ENCODE measurements at places on chromosomes 13 and 19.

DNA sequence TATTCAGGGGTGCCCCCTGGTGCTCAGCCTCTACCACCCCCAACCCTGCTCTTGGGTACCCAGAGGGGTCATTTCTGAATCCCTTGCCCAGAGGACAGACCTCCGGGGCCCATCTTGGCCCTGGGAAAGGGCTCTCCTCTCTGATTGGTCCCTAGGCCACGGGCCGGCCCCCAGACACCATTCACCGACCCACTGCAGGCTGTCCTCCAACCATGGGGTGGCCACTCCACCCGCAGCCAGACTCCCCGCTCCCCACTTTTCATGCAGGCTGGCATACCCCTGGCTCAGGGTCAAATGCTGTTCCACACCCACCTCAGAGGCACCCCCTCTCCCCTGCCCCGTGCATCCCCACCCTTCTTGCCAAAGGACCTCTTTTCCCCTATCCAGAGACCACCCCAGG lies 14.8 kb downstream of the SMIM24 start:
- DNase-seq, result no peak

DNA sequence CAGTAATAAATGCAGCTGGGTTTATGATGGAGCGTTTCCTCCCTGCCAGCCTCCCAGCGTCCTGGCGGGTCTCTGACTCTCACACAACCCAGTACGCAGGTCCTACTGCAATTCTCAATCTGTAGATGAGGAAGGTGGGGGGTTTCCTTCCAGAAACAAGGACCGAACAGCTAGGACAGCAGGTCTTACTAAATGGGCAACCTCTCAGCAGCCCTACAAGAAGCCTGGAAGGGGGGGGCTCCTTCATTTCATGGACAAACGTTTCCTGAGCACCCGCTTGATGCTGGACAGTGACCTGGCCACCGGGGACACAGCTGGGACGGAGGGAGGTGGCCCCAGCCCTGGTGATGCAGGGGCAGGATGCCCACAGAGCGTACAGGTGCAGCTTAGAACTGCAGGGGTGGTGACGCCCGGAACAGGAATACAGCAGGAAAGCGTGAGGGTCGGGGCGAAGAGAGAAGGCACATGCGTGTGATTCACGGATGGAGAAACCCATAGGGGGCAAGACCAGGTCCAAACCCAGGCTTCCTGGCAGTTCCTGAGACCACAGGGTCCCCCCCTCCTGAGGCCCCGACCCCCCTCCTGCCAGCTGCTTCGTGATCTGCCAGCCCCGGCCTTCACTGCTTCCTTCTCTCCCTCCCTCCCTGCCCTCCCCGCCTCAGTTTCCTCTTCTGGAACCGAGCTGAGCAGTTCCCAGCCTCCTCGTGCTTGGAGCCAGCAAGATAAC lies 732 bp upstream of the C2CD4C start:
- no peak for DNase-seq

GRCh38 chr13:111909501-111909900 lies 157.4 kb upstream of the SOX1 start:
- DNase-seq, result no peak

- DNase-seq, result no peak
Observed at GRCh38 chr13:33671560-33671959, 146.4 kb upstream of the RFC3 start.

DNA sequence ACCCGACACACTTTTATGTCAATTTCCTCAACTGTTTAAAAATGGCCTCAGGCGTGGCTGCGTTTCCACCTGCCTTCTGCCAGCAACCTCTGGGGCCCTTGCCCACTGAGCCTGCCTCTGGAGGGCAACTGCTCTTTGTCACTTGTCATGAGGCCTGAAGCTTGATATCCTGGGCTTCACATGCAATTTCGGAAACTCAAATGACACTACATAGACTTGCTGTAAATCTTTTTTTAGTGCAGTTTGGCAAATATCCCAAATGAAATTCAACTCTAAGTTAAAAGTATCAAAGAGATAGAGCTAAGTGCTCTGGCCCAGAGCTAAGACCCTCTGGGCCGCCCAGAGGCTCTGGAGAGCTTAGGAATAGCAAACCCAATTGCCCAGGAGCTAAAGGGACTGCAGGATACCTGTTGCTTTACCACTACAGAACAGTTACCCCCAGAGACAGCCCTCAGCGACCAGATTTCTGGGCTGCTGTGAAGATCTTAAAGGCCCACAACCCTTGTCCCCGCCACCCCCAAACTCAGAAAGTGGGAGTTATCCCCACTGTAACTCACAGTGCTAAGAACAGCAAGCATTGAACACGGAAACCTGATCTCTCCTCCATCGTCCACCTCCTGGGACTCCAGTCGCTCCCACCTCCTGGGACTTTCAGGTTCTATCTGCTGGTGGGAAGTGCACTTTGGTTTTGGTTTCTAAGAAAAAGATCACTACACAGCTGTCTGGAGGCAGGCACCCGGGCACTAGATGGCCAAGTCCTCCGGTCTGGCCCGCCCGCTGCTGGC lies 19.4 kb downstream of the GJA3 start:
- DNase-seq, result no peak

DNA sequence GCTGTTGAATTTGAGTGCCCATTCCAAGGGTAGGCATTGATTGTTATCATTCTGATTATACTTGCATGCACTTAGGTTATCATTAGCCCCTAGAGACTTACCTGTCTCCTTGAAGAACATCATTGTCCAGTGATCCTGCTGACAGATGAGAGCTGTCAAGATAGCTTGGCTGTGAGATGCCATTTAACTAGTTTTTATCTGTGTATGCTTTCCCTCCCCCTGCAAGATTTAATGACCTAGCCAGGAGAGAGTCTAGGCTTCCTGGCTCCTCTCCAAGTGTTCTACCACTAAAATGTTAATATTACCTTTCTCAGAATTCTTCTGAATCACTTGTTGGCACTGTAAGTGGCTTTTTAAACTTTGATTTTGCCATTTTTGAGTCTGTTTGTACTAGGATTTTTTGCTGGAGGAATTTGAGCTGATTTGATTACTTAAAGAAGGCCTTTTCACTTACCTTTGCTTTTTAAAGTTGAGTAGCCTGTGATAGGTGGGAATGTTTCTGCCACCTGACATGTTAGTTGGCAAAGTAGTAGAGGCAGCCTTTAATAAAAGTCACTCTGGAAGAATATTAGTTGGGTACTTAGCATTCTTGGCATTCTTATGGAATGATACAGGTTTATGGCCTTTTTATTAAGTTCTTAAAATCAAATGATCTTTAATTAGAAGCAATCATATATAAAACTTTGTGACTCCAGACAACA lies 41.1 kb downstream of the ARHGAP35 start:
- no peak for DNase-seq

DNA sequence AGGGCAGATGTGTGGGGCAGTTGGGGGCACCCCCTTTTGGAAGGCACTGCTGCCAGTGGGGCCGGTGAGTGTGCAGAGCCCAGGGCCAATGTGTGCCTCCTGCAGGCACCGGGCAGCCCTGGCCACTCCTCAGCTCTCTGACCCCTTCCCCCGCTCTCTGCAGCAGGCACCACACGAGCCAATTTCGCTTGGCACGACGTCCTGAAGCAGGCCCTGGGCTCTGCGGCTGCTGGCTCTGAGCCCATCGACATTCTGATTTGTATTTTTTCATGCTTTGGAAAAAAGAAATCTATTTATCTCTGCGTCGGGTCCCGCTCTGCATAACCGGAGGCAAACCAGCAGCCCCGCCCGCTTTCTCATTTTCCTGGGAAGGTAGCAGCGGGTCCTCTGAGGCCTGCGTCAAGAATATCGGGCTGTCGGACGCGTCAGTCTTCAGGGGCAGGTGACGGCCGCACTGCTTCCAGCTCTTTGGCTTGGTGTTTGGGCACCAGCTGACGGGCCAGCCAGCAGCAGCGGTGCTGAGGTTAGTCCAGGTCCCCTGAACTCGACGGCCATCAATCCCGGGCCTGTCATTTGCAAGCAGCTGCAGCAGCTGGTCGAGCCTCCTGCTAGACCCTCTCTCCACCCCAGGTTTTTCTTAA lies 134.3 kb downstream of the KDM4B start:
- DNase-seq, result no peak

DNA sequence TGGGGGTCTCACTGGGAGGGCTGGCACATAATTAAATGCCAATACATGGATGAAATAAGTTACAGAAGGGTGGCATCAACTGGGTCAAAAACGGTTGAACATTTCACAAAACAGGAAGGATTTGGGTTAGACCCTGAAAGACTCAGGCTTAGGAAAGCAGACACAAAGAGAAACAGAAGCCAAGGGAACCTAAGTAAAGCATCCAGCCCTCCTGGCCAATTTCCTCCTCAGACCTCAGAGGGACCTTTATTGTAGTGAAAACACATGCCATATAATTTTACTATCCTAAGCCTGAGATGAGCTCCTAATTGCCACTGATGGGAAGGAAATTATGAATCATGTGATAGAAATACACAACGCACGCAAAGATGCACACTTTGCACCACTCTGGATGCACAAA lies 12.1 kb upstream of the CEACAM3 start:
- no peak for DNase-seq

DNA sequence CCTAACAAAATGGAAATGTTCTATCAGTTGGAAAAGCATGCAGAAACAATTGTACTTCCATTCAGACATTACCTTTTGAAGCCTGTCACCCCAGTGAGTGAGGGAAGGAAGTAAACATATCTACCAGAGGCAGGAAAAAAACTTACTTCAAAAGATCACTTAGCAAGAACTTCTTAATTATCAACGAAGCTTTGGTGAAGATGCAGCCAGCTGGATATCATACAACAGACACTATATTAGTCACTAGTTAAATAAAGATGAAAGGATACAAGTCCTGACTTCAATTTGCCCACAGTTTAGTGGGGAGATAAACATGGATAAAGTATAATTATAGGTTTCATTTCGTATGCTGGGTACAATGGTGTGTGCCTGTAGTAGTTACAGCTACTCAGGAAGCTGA lies 148.8 kb downstream of the TNFRSF19 start:
- no peak for DNase-seq

GRCh38 chr19:34666958-34667265 lies 10.0 kb downstream of the SCGB2B2 start:
- no peak for DNase-seq

- no peak for DNase-seq
Observed at GRCh38 chr13:35995136-35995535, 136.0 kb downstream of the DCLK1 start.

DNA sequence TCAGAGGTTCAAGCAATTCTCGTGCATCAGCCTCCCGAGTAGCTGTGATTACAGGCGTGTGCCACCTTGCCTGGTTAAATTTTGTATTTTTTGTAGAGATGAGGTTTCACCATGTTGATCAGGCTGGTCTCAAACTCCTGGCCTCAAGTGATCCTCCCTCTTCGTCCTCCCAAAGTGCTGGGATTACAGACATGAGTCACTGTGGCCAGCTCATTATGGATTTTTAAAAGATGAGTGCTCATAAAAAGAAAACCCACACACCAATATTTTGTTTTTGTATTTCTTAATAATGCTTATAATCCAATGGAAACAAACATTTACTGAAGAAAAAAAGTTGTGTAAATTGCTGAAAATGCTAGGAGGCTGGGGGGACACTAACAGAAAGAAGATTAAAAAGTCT lies 5.0 kb upstream of the MICU2 start:
- no peak for DNase-seq

DNA sequence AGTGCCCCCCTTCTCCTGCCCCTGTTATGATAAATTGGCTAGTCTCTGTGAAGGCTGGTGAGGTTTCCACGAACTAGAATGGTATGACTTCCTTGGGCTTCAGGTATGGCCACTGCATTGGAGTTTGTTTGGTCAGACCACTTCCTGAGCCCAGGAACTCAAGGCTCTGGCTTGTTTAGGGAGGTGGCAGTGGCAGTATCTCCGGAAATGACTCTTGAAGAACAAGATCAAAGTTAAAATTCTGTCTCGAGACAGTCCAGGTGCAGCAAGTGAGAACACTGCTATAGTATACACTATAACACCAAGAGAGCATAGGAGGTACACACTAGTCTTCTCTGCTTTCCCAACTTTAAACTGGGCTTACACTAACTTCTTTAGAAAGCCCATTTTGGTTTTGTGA lies 309.1 kb downstream of the KLF12 start:
- DNase-seq, result no peak

DNA sequence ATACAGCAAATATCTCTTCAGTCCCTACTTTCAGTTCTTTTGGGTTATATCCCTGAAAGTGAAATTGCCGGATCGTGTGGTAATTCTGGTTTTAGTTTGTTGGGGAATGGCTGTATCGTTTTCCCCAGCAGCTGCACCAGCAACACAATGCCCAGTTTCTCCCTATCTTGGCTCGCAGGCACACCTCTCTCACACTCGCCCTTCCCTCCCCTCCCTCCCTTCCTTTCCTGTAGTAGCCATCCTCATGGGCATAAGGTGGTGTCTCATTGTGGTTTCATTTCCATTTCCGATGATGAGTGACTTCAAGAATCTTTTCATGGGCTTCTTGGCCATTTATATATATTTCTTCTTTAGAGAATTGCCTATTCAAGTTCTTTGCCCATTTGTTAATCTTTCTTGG lies 8.6 kb upstream of the GPR18 start:
- DNase-seq, result no peak

GRCh38 chr19:55386493-55386971 lies 800 bp downstream of the RPL28 start:
- DNase-seq, result no peak

- no peak for DNase-seq
Observed at GRCh38 chr13:59607780-59608233, 555.9 kb downstream of the DIAPH3 start.

- DNase-seq, result no peak
Observed at GRCh38 chr19:12794971-12795381, 3.7 kb downstream of the JUNB start.

DNA sequence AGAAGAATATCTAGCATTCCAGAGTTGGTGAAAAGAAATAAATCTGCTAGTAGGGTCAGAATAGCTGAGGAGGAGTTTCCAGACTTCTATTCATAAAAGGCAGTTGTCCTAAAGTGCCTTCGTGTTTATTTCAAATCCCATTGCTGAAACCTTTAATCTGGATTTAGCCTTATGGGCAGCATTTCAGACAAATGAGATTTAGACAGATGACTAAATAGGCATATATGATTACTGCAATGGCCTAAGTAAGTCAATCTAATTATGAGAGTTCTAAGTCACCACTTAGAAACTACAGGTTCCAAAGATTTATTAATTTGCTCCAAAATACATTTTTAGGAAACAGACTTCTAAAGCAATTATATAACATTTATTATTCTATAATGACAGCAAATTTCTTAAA lies 368.7 kb downstream of the LIG4 start:
- no peak for DNase-seq

- no peak for DNase-seq
Observed at GRCh38 chr19:16113727-16114126, 2.0 kb downstream of the RAB8A start.

DNA sequence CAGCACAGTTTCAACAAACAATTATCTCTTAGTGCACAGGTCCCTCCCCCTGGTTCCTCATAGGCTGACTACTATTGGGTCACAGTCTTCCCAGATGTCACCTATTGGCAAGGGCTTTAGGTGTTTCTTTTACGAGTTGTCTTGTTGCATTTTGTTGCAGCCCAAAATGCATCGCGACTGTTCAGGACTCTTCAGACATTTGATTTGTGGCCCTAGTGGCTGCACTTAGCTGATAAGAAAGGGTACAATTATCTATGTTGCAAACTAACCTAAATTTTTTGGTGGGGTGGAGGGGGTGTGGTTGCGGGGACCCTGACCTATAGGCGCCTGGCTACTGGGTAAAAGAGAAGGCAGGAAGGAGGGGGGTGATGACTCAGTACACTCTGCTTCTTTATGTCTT lies 29.1 kb upstream of the ZNF714 start:
- DNase-seq, result no peak

GRCh38 chr13:51552027-51552426 lies 32.2 kb upstream of the WDFY2 start:
- no peak for DNase-seq

- no peak for DNase-seq
Observed at GRCh38 chr13:29479716-29480492, 115.6 kb downstream of the SLC7A1 start.
